Left lung (tissue), 14 donors: ENCODE measurements at places on chromosomes 16 and 17. TPM values are rescaled to one million over a fixed set of nuclear protein-coding genes. Genes with fewer than 3 reads are reported as not detected.

GRCh38 chr17:12613566-12613965 is 52.1 kb upstream of the MYOCD start:
- no peak for DNase-seq
- H3K27ac ChIP-seq, result no peak overlapping the region
- no peaks in the 10 kb centered on the region for H3K4me1 ChIP-seq
- no peaks in the 10 kb centered on the region for H3K36me3 ChIP-seq
- no peak overlapping the region for H3K4me3 ChIP-seq

DNA sequence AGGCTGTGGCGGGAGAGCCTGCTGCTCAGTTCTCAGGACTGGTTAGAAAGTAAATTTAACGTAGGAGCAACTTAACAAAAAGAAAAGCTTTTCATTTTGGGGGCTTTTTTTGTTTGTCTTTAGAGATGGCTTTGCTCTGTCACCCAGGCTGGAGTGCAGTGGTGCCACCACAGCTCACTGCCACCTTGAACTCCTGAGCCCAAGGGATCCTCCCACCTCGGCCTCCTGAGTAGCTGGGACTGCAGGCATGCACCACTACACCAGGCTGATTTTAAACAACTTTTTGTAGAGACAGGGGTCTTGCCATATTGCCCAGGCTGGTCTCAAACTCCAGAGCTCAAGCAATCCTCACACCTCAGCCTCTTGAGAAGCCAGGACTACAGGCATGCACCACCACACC is 205.0 kb downstream of the RPTOR start:
- peaks cover 9% of the 10 kb centered on the region for H3K4me1 ChIP-seq
- no peak for DNase-seq
- no peak overlapping the region for H3K27ac ChIP-seq

- no peak within 1 kb of the TSS for H3K27ac ChIP-seq
- no peaks in the 10 kb centered on the region for H3K4me1 ChIP-seq
- no peaks in the 10 kb centered on the region for H3K36me3 ChIP-seq
Measured at GRCh38 chr17:10372906-10373305, at the start of gene MYH13. TSS of gene MYH13 (minus strand) at chr17:10373006. CDS start at chr17:10364530, 8,476 bp downstream.

Gene MPO
- 1.5 TPM for total RNA-seq

DNA sequence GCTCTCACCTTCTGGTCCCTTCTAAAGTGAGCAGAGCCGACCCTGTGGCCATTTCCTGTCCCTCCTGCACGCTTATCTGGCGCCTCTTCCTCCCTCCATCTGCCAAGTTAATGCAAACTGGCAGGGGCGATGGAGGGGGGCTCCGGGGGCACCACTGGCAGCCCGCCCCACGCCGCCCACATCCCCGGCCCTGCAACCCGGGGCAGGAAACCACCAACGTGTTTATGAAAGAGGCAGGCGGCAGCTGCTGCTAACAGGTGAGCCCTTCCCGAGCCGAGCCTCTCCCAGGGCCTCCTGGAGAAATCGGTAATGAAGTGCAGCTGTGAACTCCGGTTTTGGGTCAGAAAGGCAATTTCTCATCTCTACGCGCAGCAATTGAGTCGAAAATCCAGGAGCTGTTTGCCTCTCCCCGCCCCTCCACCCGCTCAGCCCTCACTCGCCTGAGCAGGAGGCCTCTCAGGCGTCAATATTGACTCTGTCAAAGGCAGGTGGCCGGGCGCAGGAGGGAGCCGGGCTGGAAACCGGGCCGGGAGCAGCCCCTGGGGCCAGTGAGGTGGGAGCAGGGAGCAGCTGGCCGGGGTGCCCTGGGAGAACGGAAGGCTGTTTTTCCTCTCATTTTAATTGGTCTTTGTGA is 164.4 kb upstream of the GSE1 start:
- H3K36me3 ChIP-seq, result no peaks in the 10 kb centered on the region
- no peak overlapping the region for H3K27ac ChIP-seq
- no peak overlapping the region for H3K4me3 ChIP-seq
- peaks cover 30% of the 10 kb centered on the region for H3K27me3 ChIP-seq

DNA sequence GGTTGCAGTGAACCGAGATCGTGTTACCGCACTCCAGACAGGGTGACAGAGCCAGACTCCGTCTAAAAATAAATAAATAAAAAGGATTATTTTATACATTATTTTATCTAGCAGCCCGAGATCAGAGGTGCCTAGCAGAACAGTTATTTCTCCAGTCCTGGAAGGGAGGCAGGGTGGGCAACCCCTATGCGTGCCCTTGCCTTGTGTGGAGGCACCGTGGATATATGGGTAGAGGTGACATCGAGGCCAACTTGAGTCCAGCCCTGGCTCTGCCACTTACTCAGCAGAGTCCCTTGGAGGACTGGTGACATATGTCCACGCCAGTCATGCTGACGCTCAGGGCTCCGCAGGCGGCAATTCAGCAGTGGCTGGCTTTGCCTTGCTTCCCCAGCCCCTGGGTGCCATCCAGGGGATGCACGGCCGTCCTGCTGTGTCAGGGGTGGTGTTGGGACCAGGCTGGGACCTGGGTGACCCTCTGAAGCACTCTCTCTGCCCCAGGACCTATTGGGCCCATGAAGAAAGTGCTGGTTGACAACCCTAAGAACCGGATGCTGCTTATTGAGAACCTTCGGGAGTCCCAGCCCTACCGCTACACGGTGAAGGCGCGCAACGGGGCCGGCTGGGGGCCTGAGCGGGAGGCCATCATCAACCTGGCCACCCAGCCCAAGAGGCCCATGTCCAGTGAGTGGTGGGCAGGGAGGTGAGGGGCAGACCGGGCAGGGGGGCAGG is 13.2 kb downstream of the GALK1 start:
- H3K36me3 ChIP-seq, result no peaks in the 10 kb centered on the region
- peaks cover 48% of the 10 kb centered on the region for H3K4me1 ChIP-seq
- H3K4me3 ChIP-seq, result no peak overlapping the region
- no peak for DNase-seq
- H3K27ac ChIP-seq, result no peak overlapping the region

DNA sequence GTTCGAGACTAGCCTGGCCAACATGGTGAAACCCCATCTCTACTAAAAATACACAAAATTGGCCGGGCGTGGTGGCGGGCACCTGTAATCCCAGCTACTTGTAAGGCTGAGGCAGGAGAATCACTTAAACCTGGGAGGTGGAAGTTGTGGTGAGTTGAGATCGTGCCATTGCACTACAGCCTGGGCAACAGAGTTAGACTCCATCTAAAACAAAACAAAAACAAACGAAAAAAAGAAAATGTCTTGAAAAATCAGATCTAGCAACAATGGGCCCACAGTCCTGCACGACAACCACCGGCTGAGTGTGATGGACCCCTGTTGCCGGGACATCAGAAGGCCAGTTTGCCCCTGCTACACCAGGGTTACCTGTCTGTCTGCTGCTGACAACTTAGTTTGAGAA is 3.9 kb upstream of the RMI2 start:
- no peak overlapping the region for H3K27ac ChIP-seq
- no peaks in the 10 kb centered on the region for H3K27me3 ChIP-seq
- no peak for DNase-seq
- no peaks in the 10 kb centered on the region for H3K4me1 ChIP-seq
- H3K4me3 ChIP-seq, result no peak overlapping the region

- DNase-seq, result no peak
- H3K27ac ChIP-seq, result no peak overlapping the region
- H3K4me1 ChIP-seq, result no peaks in the 10 kb centered on the region
- no peaks in the 10 kb centered on the region for H3K27me3 ChIP-seq
- no peaks in the 10 kb centered on the region for H3K36me3 ChIP-seq
- H3K4me3 ChIP-seq, result no peak overlapping the region
Measured at GRCh38 chr16:12917653-12918052, 16.3 kb downstream of the SHISA9 start.

GRCh38 chr17:50833510-50834428 is 1.6 kb upstream of the WFIKKN2 start:
- DNase-seq, result no peak
- H3K36me3 ChIP-seq, result no peaks in the 10 kb centered on the region
- H3K4me1 ChIP-seq, result no peaks in the 10 kb centered on the region

Gene HOXB6
- total RNA-seq, result 6.7 TPM

DNA sequence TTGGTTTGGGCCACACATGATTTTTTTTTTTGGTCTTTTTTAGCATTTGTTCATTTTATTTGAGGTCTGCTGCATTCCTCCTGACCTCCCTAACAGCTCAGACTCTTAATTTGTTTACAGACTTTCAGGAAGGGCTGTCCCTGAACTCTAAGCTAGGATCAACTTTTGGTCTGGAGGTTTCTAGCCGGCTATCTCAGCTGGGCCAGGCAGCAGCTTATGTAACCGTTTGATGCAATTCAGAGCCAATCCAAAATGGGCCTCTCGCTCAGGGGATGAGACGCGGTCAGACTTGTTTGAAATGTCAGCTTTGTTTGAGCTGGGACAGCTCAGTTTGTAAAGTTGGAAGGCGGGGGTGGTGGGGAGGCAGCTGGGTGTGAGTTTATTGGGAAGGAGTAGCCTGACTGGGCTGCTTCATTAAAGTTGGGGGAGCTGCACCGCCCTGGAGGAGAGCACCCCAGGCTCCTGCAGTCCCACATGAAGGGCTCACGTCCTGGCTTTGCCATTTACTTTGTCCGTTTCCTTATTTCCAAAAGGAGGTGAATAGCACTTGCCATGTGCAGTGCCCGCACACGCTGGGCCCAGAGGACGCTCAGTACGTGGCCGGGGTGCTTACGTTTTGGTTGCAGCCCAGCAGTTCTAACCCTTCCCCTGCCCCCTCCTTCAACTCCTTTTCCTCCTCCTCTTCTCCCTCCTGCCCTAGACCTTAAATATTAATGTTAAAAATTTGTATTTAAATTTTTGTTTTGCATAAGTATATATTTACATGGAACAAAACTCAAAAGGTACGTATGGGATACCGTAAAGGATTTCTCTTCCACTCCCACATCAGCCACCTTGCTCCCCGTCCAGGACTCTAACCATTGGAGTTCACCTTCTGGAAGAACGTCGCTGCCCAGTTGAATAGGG is 121.2 kb downstream of the SNX29 start:
- H3K27ac ChIP-seq, result no peak overlapping the region
- H3K4me1 ChIP-seq, result peaks cover 32% of the 10 kb centered on the region
- no peaks in the 10 kb centered on the region for H3K36me3 ChIP-seq
- no peaks in the 10 kb centered on the region for H3K27me3 ChIP-seq

Gene CPHXL2
- not detected for total RNA-seq

Gene MRC2
- 151 TPM for total RNA-seq

GRCh38 chr17:80850817-80851216 is 140.8 kb upstream of the CHMP6 start:
- H3K27ac ChIP-seq, result no peak overlapping the region
- H3K4me3 ChIP-seq, result no peak overlapping the region
- H3K27me3 ChIP-seq, result no peaks in the 10 kb centered on the region
- no peaks in the 10 kb centered on the region for H3K4me1 ChIP-seq

Gene PLXDC1
- 4.1 TPM for total RNA-seq

GRCh38 chr16:7182510-7183109 is 150.0 kb upstream of the RBFOX1 start:
- DNase-seq, result no peak
- H3K4me3 ChIP-seq, result no peak overlapping the region
- no peaks in the 10 kb centered on the region for H3K36me3 ChIP-seq
- H3K4me1 ChIP-seq, result no peaks in the 10 kb centered on the region
- no peaks in the 10 kb centered on the region for H3K27me3 ChIP-seq

GRCh38 chr16:70687671-70688245 is 1.9 kb upstream of the MTSS2 start:
- peaks cover 51% of the 10 kb centered on the region for H3K4me1 ChIP-seq
- no peaks in the 10 kb centered on the region for H3K27me3 ChIP-seq
- peaks cover 8% of the 10 kb centered on the region for H3K36me3 ChIP-seq
- no peak overlapping the region for H3K4me3 ChIP-seq
- DNase-seq, result no peak

GRCh38 chr16:26394409-26394808 is 672.3 kb upstream of the C16orf82 start:
- H3K36me3 ChIP-seq, result no peaks in the 10 kb centered on the region
- no peaks in the 10 kb centered on the region for H3K27me3 ChIP-seq
- no peak overlapping the region for H3K4me3 ChIP-seq
- no peak overlapping the region for H3K27ac ChIP-seq

Gene DNAH3
- 6.4 TPM for total RNA-seq

- peak overlapping the region; percentile 94 for H3K27ac ChIP-seq
- peaks cover 38% of the 10 kb centered on the region for H3K4me1 ChIP-seq
- H3K36me3 ChIP-seq, result no peaks in the 10 kb centered on the region
- no peaks in the 10 kb centered on the region for H3K27me3 ChIP-seq
Measured at GRCh38 chr17:59786213-59786535, 78.7 kb downstream of the VMP1 start.

Gene KIF18B
- 2.9 TPM for total RNA-seq

GRCh38 chr17:77915594-77916021 is 42.9 kb upstream of the TNRC6C start:
- H3K4me3 ChIP-seq, result no peak overlapping the region
- no peaks in the 10 kb centered on the region for H3K4me1 ChIP-seq
- no peak for DNase-seq
- no peaks in the 10 kb centered on the region for H3K36me3 ChIP-seq
- H3K27me3 ChIP-seq, result peaks cover 95% of the 10 kb centered on the region
- H3K27ac ChIP-seq, result no peak overlapping the region

Gene DVL2
- total RNA-seq, result 36.9 TPM

- H3K27ac ChIP-seq, result no peak overlapping the region
- peak; percentile 37 for DNase-seq
- peaks cover 3% of the 10 kb centered on the region for H3K4me1 ChIP-seq
Measured at GRCh38 chr17:83150369-83151055, 71.1 kb downstream of the METRNL start.

GRCh38 chr16:64217789-64218535 is 903.9 kb downstream of the CDH11 start:
- H3K4me3 ChIP-seq, result no peak overlapping the region
- H3K4me1 ChIP-seq, result no peaks in the 10 kb centered on the region
- no peak for DNase-seq
- H3K27me3 ChIP-seq, result no peaks in the 10 kb centered on the region
- H3K27ac ChIP-seq, result no peak overlapping the region

Gene PRR35
- total RNA-seq, result not detected

GRCh38 chr17:63647065-63647725 is 25.0 kb downstream of the MAP3K3 start:
- peaks cover 3% of the 10 kb centered on the region for H3K4me1 ChIP-seq
- peak overlapping the region; percentile 16 for H3K27ac ChIP-seq
- no peaks in the 10 kb centered on the region for H3K27me3 ChIP-seq
- H3K4me3 ChIP-seq, result no peak overlapping the region
- H3K36me3 ChIP-seq, result no peaks in the 10 kb centered on the region
